ENCODE measurements at places on chromosomes 11 and 22.
A peak's percentile ranks its signal among the peaks of the same experiment; 100 is the strongest.

- DNase-seq: no peak
These were observed 829.9 kb downstream of the METTL15 start for GRCh38 chr11:28938091-28938490.

DNA sequence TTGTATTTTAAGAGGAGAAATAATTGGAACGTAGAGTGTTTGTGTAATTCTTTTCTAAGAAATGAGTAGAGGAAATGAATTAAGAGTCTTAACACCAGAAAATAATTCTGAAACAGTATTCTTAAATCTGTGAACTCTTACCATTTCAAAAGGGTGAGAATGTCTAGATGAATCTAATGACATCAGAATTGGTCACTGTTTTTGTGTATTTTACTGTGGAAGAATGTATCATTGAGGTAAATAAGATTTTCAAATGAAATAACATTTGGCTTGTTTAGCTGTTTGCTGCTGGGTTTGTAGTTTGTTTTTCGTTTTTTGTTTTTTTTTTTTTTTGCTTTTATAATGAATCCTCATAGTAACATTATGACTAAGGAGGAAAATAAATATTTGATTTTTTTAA lies 97.6 kb downstream of the EMSY start:
- DNase-seq: no peak

DNA sequence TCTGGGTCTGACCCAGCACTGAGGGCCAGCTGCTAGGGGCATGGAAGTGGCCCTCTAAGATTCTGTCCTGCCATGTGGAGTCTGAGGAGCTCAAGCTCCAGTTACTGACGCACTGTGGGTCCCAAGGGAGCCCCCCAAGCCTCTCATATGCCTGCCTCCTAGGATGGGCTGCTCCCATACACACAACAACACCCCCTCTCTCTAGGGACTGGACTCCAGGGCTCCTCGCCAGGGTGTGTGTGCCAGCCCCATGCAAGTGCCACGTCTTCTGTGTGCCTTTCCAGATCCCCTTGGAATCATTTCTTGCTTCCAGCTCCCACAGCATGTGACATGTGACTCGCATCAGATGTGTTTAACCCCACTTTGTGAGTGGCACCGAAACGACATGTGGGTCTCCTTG lies 234.5 kb downstream of the CEP164 start:
- no peak for DNase-seq

DNA sequence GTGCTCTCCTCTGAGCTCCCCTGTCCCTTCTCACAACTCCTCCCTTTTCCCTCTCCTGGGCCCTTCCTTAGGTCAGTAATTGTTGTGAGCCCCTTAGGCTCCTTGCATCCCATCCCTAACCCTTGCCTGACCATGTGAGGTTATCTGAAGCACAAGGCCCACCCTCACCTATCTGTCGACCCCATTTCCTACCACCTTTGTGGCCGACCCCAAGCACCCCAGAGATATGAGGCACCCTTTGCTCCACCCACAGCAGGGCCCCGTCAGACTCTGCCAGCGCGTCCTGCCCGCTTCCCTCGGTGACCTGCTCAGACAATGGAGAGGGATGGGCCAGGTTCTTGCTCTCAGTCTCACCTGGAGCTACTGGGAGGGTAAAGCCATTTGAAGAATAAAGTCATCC lies 1.3 kb downstream of the GNG3 start:
- DNase-seq: peak; percentile 82

DNA sequence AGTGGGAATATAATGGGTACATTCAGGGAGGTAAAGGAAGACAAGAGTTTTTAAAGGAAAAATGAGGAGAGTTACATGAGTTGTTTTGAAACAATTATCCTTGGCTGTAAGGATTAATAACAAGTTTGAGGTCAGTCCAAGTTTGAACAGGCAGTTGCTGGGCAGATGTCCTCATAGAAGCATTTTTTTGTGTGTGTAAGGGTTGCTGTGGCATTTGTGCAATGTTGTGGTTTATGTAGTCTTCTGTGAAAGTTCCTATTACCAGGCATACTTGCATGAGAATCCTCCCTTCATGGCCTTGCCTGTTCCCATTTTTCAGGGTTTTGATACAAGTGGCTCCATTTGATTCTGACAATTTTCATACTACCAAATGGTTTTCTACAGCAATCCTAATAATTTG lies 400.2 kb downstream of the KCNA4 start:
- no peak for DNase-seq

- DNase-seq: no peak
These were observed 51.5 kb upstream of the SPATA19 start for GRCh38 chr11:133896642-133897330.

DNA sequence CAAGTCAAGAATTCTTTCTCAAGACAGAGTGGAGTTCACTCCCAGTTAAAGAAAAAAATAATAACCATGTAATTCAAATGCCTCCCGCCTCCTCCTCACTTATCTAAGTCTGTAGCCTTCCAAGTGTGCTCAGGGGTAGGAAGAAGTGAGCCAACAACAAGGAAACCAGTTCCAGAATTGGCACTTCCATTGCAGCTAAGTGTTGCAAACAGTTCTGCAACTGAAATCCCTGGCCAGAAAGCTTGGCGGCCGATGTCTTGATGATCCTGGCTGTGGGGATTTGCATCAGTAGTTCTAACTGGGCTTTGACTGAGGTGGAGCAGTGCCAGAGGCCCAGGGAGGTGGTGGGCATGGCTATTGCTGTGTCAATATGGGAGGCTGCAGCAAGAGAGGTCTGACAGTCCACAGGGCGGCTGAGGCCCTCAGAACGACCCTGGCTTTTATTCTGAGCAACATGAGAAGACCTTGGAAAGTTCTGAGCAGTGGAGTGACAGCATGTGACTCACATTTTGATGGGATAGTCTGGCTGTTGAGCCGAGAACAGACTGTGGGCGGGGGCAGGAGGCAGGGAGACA lies 19.2 kb downstream of the DHCR7 start:
- no peak for DNase-seq
